ENCODE measurements at places on chromosomes 7 and 10.
A peak's percentile ranks its signal among the peaks of the same experiment; 100 is the strongest.

- no peak for DNase-seq
These were observed 59.5 kb downstream of the GRB10 start for GRCh38 chr7:50723173-50723572.

- no peak for DNase-seq
These were observed 495 bp downstream of the EIF3B start for GRCh38 chr7:2354939-2355704.

GRCh38 chr10:34656661-34657060 is 158.4 kb downstream of the PARD3 start:
- no peak for DNase-seq

GRCh38 chr7:18547509-18548187 is 52.1 kb downstream of the HDAC9 start:
- DNase-seq: no peak

DNA sequence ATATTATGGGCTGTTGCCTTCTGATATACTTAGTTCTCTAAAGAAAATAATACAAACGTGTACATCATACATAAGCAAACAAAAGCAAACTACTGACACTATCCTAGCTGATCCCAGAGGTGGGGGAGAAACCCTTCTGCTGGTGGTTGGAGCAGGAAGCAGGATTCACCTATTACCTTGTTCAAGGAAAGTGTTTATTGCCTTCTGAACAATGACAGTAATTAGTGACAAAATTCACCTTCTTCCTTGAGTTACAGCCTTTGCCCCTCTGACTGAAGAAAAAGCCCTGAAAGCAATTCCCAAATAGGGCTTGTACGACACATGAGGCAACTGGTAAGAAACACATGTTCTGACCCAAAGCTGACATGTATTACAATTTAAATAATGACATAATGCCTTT is 118.8 kb upstream of the AKR1E2 start:
- no peak for DNase-seq

DNA sequence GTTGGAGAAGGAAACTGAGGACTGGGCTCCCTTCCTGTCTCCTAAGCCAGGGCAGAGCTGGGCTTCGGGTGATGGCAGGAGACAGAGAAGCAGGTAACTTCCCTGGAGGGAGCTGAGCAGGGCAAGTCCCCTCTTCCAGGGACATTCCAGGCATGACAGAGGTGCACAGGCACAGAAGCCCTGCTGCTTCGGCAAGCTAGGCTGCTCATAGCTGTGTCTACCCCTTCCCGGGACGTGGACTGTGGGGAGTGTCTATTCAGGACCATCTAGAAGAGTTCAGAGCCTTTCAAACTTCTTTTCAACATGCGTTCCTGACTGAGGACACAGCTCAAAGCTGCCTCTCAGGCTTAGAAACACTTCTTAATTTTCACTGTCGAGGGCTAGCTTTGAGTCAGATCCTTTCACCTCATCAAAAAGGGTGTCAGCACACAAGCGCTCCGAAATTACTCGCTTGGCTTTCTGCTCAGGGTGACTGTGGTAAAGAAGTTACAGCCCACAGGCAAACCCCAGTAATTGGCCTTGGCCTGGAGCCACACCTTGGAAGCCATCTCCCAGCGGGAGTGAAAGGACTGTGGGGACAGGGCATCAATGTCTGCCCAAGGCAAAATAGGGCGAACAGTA is 63.7 kb upstream of the STEAP1B start:
- no peak for DNase-seq

DNA sequence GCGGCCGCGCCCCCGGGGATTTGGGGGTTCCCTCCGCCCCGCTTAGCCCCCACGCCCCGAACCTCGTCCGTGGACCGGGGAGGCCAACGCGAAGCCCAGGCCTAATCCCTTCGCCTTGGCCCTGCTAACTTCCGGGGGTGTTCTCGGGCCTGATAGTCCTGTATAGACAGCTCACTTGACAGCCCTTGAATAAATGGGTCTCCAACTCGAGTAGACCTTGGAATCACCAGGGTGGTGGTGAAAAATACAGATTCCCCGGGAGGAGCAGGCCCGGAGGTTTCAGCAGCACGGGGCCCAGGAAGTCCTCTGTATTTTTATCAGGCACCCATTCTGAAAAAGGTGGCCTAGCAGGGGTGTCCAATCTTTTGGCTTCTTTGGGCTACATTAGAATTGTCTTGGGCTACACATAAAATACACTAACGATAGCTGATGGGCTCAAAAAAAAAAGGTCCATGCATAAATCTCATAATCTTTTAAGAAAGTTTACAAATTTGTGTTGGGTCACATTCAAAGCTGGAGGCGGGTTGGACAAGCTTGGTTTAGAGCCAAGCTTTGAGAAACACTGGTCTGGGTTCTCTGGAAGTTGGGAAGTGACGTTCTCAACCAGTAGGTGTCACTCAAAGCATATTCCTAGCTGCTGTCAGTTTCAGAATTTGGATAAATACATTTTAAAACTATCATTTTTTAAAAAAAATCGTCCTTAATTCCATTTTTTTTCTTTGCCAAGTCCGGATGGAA is 221.7 kb downstream of the PHTF2 start:
- DNase-seq: peak; percentile 22

DNA sequence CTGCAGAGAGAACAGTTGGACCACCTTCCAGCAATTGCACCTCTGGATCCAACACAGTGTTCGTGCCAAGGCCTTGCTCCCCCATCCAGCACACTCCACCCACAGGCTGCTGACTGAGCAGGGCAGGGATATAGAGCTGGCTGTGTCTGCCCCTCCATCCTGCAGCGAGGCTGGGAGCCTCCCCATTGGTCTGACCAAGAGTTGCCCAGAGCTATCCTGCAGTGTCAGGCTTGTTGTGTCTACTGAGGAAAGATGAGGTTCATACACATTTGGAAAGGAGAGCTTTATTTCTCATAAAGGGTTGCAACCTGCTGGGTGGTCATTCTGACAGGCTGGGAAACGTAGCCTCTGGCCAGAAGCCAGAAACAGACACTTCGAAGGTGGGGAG is 27.1 kb downstream of the PRF1 start:
- no peak for DNase-seq

GRCh38 chr7:75979759-75980429 is 14.5 kb downstream of the TMEM120A start:
- DNase-seq: no peak

DNA sequence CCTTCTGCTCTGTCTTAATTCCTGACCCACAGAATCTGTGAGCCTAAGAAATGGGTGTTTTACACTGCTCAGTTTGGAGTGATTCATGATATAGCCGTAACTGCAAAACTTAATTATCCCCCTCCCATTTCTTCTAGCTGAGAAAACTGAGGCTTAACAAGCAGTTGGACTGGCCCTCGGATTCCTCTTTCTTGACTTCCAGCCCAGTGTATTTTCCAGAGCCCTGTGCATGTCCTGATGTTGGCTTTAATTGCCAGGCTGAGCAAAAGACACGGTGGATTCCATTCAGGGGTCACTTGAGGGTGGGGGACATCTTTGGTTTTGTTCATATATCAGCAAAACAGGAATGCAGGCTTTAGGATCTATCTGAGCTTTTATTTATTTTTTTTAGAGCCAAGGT is 489.8 kb downstream of the TYW1 start:
- DNase-seq: no peak

DNA sequence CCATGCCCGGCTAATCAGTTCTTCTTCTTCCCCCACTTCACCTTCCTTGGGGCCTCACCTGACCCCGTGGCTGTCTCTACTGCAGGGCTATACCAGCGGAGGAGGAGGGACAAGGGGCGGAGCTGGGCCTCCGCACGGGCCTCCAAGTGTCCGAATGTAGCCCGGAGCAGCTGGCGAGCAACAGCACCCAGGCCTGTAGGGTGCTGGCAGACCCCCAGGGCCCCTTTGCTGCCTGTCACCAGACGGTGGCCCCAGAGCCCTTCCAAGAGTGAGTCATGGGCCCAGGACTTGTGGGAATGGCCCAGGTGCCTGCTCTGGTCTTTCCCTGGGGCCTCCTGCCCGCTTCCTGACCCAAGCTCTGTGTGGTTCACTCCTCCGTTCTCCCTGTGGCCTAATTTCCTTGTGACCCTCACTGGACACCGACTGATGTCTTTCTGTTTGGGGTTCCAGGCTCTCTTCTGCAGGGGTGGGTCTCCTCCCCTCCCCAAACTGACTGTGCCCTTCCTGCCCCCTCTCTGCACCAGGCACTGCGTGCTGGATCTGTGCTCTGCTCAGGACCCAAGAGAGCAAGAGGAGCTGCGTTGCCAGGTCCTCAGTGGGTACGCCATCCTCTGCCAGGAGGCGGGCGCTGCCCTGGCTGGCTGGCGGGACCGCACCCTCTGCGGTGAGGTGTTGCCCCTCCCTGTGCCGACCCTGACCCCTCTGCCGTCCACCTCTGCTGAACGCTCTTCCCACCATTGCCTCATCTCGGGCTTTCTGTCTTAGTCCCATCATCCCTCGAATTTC is 35.2 kb downstream of the EPHB4 start:
- no peak for DNase-seq

GRCh38 chr10:13717936-13718772 is 131.4 kb downstream of the PRPF18 start:
- peak; percentile 41 for DNase-seq

DNA sequence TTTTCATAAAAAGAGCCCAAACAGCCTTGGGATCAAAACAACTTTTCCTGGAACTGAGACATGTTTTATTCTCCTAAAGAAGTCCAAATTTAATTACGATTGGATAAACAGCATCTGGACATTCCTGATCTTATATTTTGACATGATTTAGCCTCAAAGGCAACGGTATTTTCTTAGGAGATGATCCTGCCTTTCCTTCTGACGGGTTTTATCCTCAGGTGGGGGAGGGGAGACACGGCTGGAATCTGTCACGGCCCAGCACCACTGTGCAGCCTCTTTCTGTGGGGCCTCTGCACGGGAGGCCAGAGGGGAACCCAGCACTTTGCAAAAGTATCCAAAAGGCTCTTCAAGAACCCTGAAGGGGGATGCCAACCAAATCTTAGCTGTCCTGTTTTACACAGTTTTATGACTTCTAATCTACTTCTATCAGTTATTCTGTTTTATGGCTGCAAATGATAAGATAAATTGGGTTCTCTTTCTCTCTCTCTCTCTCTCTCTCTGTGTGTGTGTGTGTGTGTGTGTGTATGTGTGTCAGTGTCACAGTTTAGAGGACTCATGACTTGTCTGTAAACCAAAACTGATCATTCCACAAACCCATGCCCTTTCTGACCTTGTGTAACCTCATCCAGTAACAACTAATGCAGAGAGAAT is 321.1 kb upstream of the NPVF start:
- DNase-seq: no peak

- peak; percentile 28 for DNase-seq
These were observed 14.5 kb upstream of the ZNF273 start for GRCh38 chr7:64888561-64888900.

DNA sequence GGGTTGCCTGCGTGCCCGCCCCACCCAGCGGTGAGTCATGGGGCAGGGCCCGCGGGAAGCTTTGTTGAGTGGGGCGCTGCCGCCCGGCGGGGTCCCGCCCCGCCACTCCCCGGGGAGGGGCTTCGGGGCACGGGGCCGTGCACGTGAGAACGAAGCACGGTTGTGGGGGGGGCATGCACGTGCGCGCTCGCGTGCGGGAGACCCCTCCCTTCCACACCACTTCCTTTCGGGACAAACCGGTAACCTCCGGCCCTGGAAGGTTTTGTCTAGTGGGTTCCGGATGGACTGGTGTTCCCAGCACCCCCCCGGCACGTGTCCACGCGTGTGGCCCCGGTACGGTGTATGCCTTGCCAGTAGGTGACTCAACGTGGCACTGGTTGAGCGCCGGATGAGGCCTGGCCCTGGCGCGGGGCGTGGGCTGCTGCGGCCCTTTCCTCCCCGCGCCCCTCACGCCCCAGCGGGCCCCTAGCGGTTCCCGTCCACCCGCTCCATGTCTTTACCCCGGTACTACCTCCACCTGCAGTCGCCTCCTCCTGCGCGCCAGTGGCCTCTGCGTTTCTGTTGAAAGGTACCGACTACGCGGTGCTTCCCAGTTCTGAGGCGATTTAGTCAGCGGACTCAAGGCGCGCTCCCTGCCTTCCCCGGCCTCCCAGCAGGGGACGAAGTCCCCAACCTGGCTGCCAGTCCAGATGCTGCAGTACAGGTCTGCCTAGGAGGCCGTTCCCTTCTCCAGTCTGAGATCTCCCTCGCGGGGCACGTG is 3.1 kb downstream of the ADIRF start:
- DNase-seq: peak; percentile 91

DNA sequence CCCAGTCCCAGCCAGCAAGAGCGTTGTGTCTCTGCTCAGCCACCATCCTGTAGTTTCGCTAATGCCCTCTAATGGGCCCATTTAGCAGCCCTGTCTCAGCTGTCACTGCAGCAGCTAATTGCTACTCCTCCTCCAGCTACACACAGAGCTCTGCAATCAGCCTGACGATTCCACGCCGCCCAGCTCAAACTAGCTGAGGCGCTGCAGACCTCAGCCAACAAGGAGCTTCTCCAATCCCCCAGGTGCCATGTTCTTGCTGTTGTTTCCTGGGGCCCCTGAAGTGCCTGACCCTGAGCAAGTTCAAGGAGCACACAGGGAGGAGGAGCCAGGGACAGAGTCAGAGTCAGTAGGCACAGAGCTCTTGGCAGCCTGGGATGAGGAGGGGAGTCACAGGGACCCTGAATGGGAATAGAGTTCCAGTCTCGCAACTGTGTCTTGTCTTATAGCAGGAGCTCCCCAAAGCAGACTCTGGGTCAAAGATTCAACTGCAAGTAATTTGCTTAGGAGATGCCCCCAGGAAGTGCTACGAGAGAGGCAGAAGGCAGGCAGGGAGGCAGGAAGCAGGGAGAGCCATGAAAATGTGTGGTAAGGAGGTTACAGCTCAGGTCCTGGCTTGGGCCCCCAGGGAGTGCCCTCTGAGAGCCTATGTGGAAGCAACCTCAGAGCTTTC is 135.8 kb upstream of the UNC5B start:
- DNase-seq: no peak

GRCh38 chr7:27156916-27157701 is 634 bp upstream of the HOXA7 start:
- peak; percentile 36 for DNase-seq

- DNase-seq: no peak
These were observed 41.0 kb upstream of the C10orf120 start for GRCh38 chr10:122740640-122741039.

DNA sequence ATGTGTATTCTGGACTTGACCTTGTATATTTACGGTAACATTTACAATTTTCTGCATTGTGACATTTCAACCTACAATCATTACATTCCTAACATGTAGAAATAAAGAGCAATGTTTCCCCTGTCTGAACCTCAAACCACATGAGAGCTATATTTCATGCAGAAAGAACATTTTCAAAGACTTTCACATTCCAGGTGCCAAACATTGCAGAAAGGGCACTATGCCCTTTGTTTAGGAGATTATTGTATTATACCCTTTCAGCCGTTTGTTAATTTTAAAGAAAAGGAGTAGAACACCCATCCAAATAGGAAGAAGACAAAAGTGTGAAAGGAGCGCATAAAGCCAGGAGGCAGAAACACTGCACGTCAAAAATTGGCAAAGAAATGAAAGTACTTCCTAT is 260.4 kb downstream of the RELN start:
- no peak for DNase-seq

DNA sequence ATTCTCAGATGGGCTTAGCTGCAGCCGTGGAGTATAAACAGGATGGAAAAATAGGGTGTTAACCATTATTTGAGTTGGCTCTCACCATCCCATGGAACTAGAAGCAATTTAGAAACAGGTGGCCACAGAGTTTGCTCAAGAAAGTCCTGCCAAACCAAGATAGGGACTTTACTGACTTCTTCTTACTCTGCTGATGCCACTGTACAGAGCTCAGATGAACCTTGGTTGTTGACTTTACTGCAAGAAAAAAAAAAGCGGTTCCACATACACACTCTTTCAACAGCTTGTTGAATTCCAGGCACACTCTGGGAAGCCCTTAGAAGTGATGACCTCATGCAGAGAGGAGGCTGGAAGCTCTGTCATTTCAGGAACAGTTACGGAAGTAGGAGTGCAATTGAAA is 753.4 kb downstream of the NRG3 start:
- no peak for DNase-seq

- no peak for DNase-seq
These were observed 4.1 kb upstream of the MMD2 start for GRCh38 chr7:4962872-4963775.
